T follicular helper cell (primary cell): ENCODE measurements at places on chromosomes 7 and 10.

DNA sequence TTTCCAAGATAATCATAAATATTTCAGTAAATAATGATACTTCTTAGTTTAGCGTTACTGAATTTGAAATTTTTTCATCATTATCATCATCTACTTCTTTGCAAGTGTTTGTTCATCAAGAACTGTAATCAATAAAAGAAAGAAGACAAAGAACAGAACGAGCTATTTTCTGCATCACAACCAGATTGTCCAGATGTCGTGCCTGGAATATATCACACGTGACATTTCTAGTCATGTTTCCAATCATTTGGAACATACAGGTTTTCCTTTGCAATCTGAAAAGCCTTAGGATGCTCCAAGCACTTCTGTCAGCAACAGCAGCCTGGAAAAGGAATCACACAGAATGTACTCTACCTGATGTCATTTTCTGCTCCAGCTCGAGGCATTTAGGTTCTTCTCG, 107.4 kb downstream of the FAM107B start:
- no peak for DNase-seq

DNA sequence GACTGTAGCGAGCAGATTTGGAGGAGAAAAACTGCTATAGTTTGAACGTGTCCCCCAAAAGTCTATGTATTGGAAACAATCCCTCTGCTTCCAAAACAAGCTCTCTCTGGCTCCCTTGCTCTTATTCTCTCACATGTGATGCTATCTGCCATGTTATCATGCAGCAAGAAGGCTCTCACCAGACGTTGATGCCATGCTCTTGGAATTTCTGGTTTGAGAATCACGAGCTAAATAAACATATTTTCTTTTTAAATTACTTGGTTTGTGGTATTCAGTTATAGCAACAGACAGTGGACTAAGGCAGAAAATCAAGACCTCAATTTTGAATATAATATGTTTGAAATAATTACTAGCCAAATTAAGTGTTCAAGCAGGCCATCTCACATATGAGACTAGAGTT, 17.5 kb upstream of the GNAT3 start:
- no peak for DNase-seq

GRCh38 chr7:33725111-33726025, 180.0 kb upstream of the BMPER start:
- DNase-seq, result no peak

DNA sequence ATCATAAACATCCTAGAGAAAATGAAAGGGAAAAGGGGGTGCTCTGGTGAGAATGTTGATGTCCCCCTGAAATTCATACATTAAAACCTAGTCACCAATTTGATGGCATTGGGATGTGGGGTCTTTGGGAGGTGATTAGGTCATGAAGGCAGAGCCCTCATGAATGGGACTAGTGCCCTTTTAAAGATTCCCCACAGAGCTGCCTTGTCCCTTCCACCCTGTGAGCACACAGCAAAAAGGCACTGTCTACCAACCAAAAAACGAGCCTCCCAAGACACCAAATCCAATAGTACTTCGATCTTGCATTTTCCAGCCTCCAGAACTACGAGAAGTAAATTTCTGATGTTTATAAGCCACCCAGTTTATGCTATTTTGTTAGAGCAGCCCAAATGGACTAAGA, 47.6 kb downstream of the OSBPL3 start:
- no peak for DNase-seq

DNA sequence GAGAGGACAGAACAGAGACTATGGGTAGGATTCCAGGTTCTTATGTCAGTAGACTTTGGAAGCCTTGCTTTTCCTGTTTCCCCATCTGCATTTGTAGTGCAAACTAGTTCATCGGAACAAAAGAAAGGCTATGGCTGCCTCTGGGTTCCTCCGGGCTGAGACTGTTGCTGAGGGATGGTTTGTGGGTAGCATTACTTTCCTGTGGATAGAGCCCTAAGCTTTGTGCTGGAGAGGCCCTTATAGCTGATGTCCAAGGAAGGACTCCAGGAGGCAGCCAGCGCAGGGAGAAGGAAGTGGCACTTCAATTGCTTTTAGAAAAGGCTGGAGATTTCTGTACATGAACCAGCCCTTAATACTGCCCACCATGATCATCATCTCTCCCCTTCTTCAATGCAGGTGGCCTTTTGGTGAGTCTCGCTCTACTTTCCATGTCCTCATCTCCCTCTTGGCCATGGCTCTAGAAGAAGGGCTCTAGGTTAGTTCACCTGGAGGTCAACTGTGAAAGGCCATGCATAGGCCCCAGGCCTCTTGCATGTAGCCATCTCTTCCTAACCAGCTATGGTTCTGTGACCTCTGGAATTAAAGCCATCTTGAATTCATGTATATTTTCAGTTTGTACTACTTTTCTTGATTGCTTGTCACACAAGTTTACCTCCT, 15.4 kb downstream of the MXI1 start:
- no peak for DNase-seq

- DNase-seq, result no peak
These were observed 128.9 kb downstream of the CELF2 start for GRCh38 chr10:11146402-11147171.

GRCh38 chr10:23172429-23173213, 19.5 kb upstream of the PTF1A start:
- no peak for DNase-seq

DNA sequence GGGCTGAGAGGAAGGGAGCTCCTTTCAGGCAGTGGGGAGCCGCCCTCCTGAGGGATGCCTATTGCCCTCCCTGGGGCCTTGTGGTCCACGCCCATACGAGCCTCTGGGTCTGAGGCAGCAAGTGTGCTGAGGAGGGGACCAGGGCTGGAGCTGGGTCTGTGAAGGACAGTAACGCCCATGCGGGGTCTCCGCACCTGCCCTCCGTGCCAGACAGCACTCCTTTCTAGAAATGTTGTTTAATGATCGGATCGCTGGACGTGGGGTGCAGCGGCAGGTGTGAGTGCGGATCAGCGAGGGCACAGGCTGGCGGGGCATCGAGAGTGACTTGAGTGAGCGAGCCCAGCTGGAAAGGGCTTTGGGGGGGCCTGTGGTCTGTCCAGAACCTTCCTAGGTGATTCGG, 70.1 kb downstream of the ELFN1 start:
- no peak for DNase-seq

- DNase-seq, result no peak
These were observed 171.6 kb downstream of the LHFPL3 start for GRCh38 chr7:104499975-104500374.

GRCh38 chr7:155258226-155258560, 39.5 kb upstream of the INSIG1 start:
- no peak for DNase-seq

- DNase-seq, result no peak
These were observed 52.8 kb upstream of the ANAPC16 start for GRCh38 chr10:72162978-72163377.

- no peak for DNase-seq
These were observed 146.0 kb upstream of the GNAI1 start for GRCh38 chr7:79988653-79989052.

- DNase-seq, result no peak
These were observed 33.5 kb downstream of the BICC1 start for GRCh38 chr10:58546137-58546536.

DNA sequence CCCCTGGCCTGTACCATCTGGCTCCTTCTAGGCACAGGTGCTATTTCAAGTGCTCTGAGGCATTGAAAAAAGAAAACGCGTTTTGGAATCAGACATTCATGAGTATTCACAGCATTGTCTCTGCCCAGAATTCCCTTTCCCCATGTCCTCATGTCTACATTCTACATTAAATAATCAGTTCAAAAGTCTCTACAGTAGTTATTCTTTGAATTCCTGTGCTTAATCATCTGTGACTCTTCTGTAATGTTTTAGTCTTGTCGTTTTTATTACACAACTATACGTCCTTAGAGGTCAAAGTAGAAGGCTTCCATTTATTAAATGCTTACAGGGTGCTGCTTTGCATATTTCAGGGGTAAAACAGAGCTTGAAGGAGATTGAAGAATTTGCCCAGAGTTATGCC, 95.7 kb downstream of the BICC1 start:
- no peak for DNase-seq

GRCh38 chr7:157429680-157430224, 92.9 kb downstream of the DNAJB6 start:
- no peak for DNase-seq

DNA sequence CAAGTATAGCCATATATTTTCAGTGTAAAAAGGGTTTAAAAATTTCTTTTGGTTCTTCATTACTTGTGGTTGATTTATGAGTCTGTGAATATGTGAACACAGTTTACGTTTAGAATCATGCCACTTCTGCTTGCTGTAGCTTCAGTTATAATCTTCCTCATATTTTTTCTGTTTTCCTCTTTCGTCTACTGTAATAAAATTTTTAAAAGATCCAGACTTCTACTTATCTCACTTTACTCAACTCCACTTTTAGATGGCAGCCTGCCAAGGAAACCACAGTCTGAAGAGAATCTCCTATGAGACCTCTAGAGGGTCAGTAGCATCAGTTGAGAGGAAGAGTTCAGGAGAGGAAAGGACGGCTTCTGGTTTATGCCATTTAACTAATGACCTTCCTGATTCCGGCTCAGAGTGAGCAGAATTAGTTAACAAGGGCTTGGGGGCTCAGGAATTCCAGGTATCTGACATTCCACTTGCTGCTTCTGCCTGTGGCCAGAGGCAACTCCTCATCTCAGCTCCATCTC, 21.4 kb downstream of the CREB5 start:
- no peak for DNase-seq

DNA sequence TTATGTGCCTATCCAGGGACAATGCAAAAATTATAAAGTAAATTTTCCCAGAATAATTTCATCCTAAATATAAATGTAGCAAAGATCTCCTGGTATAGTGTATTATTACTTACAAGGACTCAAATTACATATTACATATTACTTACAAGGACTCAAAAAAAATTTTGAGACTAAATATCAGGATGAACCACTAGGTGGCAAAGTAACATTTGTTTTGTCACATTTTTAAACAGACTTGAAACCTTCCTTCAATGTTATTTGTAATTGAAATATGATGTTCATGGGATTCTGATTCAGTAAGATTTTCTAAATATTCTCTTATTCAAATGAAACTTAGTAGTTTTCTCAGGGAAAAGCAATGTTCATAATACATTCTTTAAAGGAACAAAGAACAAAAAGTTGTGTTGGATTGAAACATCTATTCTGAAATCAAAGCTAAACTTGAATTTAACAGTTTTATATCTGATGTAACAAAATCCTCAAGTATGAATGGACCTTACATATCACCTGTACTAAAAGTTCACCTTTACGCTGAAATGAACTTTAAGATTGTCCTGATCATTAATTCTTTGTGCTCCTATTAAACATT, 74.3 kb upstream of the GNAI1 start:
- DNase-seq, result no peak

GRCh38 chr7:40520986-40521738, 386.4 kb downstream of the SUGCT start:
- no peak for DNase-seq

DNA sequence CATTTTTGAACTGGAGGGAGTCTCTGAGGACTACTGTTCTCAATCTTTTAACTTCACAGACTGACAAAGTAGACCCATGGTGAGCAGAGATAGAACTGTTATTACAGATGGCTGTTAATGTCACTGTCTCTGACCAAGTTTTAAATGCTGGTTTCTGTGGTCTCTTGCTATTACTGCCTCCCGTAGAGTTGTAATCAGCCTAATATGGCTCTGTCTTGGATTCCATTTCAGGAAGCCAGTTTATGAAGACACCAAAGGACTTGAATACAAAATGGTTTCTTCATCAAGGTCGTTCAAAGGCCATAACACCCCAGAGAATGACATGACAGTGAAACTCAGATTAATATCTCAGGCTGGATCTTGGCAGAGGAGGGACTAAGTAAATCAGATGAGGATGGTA, 3.9 kb downstream of the SFRP4 start:
- DNase-seq, result no peak

DNA sequence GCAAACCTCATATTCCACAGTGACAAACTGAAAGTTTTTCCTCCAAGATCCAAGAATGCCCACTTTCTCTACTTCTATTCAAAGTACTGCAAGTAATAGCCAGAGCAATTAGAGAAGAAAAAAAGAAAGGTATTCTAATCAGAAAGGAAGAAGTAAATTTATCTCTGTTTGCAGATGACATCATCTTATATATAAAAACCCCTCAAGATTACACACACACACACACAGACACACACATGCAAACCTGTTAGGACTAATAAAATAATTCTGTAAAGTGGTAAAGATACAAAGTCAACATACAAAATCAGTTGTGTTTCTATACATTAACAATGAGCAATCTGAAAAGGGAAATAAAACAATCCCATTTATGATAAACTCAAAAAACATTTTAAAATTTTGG, 44.7 kb upstream of the AASS start:
- no peak for DNase-seq

GRCh38 chr7:33109758-33110238, 594 bp upstream of the RP9 start:
- DNase-seq, result no peak

DNA sequence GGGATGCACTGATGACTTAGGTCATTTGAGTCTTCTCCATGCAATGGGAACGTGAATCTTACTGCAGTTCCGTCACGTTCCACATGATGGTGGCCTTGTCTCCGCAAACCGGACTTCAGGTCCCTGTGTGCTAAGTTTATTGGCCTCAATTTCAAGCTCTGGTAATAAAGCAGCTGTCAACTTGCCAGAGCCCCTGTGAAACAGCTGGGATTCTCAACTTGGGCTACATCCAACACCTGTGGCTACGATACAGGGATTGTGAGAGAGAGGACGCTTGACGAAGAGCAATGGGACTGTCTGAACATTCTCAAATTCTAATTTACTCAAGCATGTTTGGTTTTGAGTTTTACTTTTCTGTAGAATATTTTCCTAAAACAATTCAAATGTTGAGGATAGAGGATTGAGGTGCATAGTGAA, 174.2 kb downstream of the PTN start:
- DNase-seq, result no peak

- DNase-seq, result no peak
These were observed 327.4 kb upstream of the SHH start for GRCh38 chr7:156139633-156140032.

DNA sequence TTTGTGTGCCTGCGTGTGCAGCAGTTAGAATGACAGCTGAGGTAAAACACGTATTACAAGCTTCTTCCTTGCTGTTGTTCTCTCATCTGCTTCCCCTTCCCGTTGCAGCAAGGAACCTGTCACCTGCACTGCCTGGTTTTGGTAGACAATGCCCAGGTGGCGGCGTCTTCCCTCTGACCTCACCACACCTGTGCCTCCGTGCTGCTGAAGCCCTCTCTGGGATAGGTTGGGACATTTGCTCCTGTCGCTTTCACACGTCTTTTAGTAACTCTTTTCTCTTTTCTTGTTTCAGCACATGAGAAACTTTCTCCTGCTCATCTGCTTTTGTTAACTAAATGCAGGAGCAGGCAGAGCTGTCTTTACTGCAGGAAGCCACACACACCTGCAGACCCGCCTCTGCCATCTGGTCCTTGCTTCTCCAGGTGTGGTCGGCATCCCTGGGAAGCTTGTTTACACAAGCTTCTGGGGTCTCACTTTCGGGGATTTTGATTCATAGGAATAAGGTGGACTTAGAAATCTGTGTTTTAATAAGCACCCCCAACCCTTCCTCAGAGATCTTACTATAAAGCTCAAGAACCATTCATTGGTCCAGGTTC, 60.7 kb upstream of the EXOC6 start:
- DNase-seq, result no peak
